ENCODE measurements at places on chromosomes 3 and 15.

GRCh38 chr3:59812237-59813147 is 762.7 kb upstream of the CFAP20DC start:
- no peak for DNase-seq

DNA sequence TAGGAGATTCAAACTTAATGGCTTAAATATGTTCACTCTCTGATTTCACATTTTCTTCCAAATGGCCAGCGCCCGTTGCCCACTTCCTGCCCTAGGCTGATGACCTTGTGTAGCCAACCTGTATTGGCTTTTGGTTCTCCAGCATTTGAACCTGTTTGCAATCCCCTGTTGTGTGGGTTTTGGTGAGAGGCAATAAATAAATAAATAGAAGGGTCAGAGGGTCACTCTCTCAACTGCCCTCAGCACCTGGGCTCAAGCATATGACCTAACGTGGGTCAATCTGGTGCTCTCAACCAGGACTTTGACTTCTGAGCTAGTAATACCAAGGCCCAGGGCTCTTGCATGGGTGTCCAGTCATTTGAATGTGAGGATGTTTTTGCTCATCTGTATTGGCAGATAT is 1.8 kb upstream of the SRP14 start:
- no peak for DNase-seq

- peak; percentile 38 for DNase-seq
These were observed 397 bp downstream of the PLXND1 start for GRCh38 chr3:129605922-129606635.

GRCh38 chr3:160735826-160736225 is 20.2 kb upstream of the PPM1L start:
- DNase-seq = no peak
